ENCODE measurements at places on chromosomes 5 and 9.
A peak's percentile ranks its signal among the peaks of the same experiment; 100 is the strongest.

GRCh38 chr5:132425009-132425937 lies 55.8 kb downstream of the SLC22A5 start:
- peak; percentile 77 for DNase-seq

DNA sequence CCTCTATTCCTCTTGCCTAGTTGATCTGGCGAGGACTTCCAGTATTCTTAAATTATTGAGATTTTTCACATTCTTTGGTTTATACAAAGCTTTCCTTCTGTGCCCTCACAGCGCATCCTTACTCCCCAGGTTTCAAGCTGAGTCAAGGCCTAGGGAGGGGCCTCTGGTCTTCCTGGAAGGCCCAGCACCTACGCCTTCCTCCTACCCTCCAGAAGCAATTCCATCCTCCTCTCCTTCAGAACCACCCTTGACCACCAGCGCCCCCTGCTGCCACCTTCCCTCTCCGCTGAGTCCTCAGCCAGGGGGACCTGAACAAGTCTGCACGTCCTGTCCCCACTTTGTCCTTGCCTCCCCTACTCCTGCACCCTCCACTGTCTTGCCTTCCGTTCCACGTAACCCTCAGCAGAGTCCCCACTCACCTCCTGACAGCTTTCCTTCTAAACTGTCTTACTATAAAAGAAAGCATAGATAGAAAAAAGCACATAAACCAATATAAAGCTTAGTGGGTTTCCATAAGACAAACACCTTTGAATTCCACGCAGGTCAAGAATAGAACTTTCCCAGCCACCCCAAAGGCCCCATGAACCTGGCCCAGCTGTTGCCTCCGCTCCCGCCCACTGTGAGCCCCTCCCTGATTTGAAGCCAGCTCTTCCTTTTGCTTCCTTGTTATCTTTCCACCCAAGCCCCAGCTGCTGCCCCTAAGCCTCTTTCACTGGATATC lies 63.0 kb upstream of the CTSL start:
- DNase-seq: no peak

DNA sequence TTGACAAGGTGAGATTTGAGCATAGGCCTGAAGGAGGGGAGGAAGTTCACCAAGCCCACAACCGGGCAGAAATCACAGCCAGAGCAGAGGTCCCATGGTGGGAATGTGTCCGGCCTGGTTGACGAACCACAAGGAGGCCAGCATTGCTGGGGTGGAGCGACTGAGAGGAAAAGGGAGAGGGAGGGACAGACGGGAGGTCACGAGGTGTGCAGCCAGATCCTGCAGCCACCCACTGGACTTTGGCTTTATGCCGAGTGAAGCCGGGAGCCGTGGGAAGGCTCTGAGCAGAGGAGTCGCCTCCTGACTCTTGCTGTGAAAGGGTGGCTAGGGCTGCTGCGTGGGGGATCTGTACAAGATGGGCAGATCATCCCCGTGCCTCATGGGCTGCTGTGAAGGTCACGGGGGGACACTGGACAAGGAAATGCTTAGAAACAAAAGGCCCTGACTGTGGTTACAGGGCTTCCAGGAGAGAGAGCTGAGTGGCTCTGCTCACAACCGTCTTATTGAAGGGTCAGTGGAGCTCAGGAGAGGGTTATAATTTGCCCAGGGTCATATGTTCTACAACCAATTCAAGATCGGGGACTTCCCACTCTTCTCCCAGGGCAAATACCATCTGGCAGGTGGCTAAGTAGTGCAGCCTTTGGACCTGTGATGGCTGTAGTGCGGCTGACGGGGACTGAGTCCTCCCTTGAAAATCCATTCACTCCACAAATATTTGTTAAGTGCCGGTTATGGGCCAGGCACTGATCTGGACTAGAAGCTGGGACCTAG lies 15.6 kb upstream of the CD74 start:
- DNase-seq: no peak

DNA sequence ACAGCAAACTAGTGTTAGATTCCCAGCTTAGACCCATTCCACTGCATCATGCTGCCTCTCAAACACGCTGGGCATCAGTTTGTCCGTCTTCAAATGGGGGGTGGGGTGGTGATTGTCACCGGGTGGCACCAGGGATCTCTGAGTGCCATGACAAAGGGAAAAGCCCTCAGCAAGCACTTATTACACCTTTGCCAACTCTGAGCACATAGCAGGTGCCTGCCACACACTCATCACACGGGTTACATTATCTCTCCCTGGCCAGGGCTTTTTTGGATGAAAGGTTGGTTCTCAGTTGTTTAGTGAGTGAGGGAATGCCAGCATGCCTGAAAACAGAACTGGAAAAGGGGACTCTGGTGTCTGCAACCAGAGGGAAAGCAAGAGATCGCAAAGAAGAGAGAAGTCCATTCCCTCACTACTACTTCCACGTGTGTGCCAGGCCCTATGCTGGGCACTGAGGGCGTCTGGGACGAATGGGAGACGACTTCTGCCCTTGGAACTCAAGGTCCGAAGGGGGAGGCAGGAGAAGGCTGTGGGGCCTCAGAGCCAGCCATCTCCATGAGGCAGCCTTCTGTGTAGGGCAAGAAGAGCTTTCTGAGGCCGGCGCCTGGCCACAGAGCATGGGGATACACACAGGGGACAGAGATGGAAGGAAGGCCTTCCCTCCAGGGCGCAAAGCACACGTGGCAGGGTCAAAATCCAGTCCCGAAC lies 48.9 kb downstream of the PAX5 start:
- no peak for DNase-seq

- DNase-seq: no peak
These were observed 490.5 kb upstream of the ZNF608 start for GRCh38 chr5:125236981-125237380.
